Daoy (cell line): ENCODE measurements at places on chromosomes 1 and 21. TPM values are rescaled to one million over a fixed set of nuclear protein-coding genes. Genes with fewer than 3 reads are reported as not detected.

DNA sequence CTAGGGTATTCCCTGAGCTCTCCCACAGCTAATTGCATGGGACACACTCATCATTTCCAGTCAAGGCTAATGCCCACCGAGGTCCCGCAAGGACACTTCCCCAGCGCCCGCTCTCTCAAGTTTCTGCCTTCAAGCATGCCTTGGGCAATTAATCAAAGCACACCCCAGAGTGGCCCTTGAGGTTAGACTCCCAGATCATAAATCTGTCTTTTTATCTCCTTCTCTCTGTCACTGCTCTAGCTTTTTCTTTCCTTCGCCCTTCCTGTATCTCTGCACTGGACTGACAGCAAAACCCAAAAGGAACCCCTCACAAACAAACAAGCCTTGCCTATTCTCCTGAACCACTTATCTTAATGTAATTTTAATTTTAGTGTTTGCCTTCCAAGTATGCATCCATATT is 7.9 kb upstream of the EXOSC10 start:
- DNase-seq, result no peak

DNA sequence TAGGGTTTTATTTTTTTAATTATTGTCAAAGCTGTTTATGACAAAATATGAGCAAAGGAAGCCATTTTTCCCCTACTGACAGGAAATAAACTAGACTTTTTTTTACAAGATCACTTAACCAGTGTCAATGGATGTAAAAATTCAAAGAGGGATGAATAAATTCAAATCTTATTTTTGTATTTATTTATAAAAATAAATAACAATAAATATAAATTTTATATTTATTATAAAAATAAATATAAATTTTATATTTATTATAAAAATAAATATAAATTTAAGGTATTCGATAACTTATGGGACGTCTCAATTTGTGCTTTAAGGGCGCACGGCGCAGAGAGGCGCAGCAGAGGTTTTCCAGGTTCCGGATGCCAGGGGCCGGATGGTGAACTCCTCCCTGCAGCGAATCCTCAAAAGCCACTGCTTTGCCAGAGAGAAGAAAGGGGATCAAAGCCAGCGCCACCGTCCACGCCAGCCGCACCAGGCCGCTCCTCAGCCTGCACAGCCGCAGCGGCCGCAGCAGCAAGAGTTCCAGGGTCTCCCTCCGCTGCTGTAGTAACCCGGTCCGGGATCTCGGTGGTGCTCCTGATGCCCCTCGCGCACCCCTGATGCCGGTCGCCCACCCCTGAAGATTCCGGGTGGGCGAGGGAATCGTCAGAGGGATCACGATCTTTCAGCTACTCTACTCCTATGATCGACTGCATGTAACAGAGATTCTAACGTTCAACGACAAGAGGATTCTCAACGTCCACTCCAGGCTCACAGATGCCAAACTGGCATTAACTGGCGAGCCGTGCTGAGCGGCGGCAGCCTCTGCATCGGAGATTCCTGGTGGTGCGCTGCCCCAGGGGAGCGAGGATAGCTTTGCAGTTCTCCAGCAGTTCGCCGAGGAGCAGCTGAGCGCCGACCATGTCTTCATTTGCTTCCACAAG is 28.5 kb upstream of the RLF start:
- no peak for DNase-seq

WDR4 gene
- 35.8 and 37.9 TPM in 2 replicates for total RNA-seq

DNA sequence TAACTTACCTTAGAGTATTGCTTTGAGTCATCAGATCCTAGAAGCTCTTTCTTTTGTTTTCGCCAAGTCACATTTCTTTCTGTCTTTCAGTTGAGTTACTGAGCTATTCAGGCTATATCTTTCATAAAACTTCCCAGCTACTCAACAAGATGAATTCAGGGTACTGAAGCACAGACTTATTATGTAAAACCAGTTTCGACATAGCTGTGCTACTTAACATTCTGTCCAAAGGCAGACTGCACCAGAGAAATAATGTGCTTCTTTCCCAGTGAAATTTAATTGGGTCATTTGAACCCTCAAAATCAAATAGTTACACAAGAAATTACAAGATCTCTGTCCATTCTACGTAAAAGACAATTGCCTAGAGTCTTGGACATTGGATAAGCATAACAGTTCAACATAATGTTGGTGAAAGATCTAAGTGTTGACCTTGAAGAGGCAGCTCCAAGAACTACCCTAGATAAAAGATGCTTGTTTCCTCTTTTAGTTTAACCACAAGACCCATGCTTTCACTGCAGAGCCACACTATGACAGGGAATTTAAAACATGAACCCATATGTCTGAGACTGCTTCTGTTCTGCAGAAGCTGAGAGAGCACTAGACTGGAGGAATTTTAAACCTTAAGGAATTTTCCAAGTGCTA is 163.2 kb downstream of the LRRC40 start:
- no peak for DNase-seq

GRCh38 chr1:30759718-30760281 is 2.2 kb upstream of the LAPTM5 start:
- no peak for DNase-seq

GRCh38 chr1:225842074-225842473 is 32.1 kb downstream of the EPHX1 start:
- DNase-seq, result no peak
